ENCODE measurements at places on chromosomes 13 and 19. TPM values are rescaled to one million over a fixed set of nuclear protein-coding genes. Genes with fewer than 3 reads are reported as not detected.

The LYPD5 gene
- total RNA-seq = 3.9 TPM

The ZNF575 gene
- total RNA-seq = 6.4 TPM

GRCh38 chr19:33960566-33960965, 163.9 kb downstream of the KCTD15 start:
- no peak for DNase-seq

DNA sequence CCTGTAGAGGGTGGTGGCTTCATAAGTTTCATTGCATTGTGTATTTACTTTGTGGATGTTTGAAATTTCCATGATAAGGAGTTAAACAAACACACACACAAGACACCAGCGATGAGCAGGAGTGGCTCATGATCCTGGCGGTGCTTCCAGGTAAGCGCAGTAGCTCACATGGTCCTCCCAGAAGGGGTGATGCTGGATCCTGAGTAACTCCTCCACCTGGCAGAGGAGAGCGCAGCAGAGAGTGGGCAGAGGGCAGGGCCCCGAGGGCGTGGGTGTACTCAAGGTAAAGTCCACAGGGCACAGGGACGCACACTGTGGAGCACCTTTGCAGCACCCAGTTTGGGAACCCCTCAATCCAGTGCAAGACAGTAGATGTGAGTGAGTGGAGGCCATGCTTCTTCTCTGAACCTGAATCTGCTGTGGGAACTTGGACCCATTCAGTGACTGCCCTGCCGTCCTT, 54.0 kb downstream of the RFX2 start:
- peak; percentile 64 for DNase-seq

Data from colonic mucosa (tissue), 4 donors.